ENCODE measurements at places on chromosomes 4 and X. TPM values are rescaled to one million over a fixed set of nuclear protein-coding genes. Genes with fewer than 3 reads are reported as not detected.

Gene CSAG2
- total RNA-seq, result not detected

- H3K27ac ChIP-seq, result no peak overlapping the region
- no peaks in the 10 kb centered on the region for H3K27me3 ChIP-seq
- no peak overlapping the region for H3K4me3 ChIP-seq
Measured at GRCh38 chr4:145034727-145035211, 63.2 kb downstream of the ANAPC10 start.

Gene SLC10A4
- not detected for total RNA-seq

- no peak for DNase-seq
- no peaks in the 10 kb centered on the region for H3K4me1 ChIP-seq
- H3K36me3 ChIP-seq, result no peaks in the 10 kb centered on the region
- H3K4me3 ChIP-seq, result no peak overlapping the region
- no peaks in the 10 kb centered on the region for H3K27me3 ChIP-seq
- H3K27ac ChIP-seq, result no peak overlapping the region
Measured at GRCh38 chr4:19829101-19829500, 422.6 kb upstream of the SLIT2 start.

GRCh38 chr4:82543131-82543530, 18.7 kb downstream of the TMEM150C start:
- no peaks in the 10 kb centered on the region for H3K27me3 ChIP-seq
- no peak overlapping the region for H3K4me3 ChIP-seq
- DNase-seq, result no peak

DNA sequence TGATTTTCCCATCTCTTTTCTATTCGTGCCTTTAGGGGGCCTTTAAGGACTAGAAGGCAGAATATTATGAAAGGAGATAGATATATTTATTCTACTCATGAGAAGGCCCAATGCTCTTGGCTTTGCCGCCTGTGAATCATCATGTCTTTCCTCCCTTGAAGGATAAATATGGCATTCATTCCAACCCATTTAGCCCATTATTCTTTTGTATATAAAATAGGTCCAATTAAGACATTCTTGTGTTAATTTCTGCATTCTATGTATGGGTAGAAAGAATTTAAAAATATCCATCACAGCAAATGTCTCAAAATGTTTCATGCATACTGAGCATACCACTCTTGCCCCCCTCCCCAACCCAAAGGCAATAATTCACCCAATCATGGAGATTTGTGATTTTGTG, 115.1 kb downstream of the AFF2 start:
- H3K36me3 ChIP-seq, result no peaks in the 10 kb centered on the region
- H3K4me3 ChIP-seq, result no peak overlapping the region
- no peaks in the 10 kb centered on the region for H3K4me1 ChIP-seq
- DNase-seq, result no peak
- no peak overlapping the region for H3K27ac ChIP-seq

Gene TXK
- 1.3 TPM for total RNA-seq

Gene FHL1
- 745 TPM for total RNA-seq

DNA sequence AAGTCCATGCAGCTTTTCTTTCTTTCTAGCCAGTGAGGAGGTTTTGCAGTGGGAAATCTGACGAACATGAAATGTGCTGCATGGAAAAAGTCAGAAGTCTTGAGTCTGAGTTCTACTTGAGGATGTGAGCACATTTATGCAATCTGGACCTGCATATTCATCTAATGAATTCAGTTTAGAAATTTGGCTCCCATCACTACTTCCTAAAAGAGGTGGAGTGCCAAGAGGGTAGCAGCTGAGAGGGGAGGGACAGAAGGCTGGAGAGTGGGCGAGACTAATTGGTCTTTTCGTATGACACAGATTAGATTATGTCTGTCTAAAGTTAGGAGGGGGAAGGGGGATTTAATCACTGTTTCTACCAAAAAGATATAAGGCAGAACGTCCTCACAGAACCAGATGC, 535.9 kb downstream of the IQCM start:
- DNase-seq, result no peak
- no peaks in the 10 kb centered on the region for H3K27me3 ChIP-seq
- H3K4me1 ChIP-seq, result no peaks in the 10 kb centered on the region

GRCh38 chrX:39818750-39819149, 279.0 kb downstream of the BCOR start:
- no peak for DNase-seq
- no peaks in the 10 kb centered on the region for H3K36me3 ChIP-seq
- H3K27me3 ChIP-seq, result no peaks in the 10 kb centered on the region

Gene CENPVL1
- total RNA-seq, result not detected

DNA sequence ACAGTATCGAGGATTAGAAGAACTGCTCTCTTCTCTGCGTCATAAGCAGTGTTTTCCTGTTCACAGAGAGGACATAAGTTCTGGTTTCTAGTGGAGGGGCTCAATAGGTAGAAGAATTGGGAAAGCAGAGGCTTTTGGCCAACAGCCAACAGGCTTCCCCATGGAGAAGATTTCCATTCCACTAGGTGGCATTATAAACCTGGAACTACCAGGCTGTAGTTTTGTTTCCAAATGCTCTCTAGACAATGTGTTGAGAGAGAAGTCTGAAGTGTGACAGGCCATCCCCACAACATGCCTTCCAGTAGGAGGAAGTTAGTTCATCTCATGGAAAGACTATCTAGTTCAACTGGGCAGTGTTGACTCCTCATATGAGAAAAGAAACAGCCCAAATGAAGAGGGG, 63.8 kb upstream of the ANXA10 start:
- DNase-seq, result no peak
- H3K27ac ChIP-seq, result no peak overlapping the region
- H3K27me3 ChIP-seq, result no peaks in the 10 kb centered on the region
- H3K36me3 ChIP-seq, result no peaks in the 10 kb centered on the region

DNA sequence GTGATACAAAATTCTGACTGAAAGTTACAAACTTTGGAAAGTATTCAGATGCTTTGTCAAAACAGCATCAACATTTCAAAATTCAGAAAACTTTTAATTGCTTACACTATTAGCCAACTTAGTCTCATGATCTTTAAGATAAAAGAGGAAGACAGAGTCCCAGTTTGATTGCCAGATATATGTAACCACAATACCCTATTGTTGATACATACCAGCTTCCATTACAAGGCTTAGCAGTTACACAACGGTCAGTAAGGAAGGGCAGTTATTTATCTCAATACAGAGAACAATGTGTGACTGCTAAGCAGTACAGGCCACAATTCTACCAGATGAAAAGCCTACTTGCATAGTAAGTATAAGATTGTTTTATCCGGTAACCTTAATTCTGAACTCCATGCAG, 138.4 kb downstream of the SPANXN3 start:
- H3K36me3 ChIP-seq, result no peaks in the 10 kb centered on the region
- H3K4me1 ChIP-seq, result no peaks in the 10 kb centered on the region
- H3K4me3 ChIP-seq, result no peak overlapping the region
- H3K27ac ChIP-seq, result no peak overlapping the region

Gene P2RY8
- 0.59 TPM for total RNA-seq

DNA sequence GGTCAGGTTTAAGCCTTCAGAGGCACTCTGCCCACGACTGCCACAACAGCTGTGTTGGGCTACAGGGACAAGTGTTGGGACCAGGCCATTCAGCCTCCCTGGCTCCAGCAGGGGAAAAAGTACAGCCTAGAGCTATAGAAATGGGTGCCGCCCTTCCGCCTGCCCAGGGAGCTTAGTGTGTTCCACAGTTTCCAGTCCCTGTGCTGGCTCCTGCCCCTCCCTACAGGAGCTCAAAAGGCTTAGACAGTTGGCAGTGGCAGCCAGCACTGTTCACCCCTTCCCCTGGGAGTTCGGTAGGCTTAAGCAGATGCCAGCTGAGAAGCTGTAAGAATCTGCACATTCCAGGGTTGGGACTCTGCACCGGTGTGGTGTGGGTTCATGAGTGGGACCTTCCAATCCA, 408.2 kb upstream of the INTU start:
- no peaks in the 10 kb centered on the region for H3K36me3 ChIP-seq
- H3K27ac ChIP-seq, result no peak overlapping the region
- no peaks in the 10 kb centered on the region for H3K27me3 ChIP-seq
- DNase-seq, result no peak
- no peak overlapping the region for H3K4me3 ChIP-seq

- H3K4me3 ChIP-seq, result no peak overlapping the region
- DNase-seq, result no peak
- H3K27me3 ChIP-seq, result no peaks in the 10 kb centered on the region
Measured at GRCh38 chrX:21978346-21978745, 37.8 kb downstream of the SMS start.

DNA sequence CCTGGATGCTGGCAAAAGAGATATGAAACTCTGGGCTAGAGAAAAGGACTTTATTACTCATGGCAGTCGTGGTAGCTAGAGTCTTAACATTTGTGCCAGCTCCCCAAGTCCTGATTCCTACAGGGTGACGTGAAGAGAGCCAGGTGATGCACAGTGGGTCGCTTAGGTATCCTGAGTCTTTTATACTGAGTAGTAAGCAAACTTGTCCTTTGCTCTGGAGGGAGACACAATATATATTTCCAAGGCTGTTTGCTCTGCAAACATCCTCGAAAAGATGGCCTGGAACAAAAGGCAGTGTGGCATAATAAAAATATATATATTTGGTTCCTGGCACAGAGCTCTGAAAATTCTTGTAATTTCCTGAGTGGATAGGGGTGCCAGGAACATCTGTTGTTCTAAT, 23.0 kb downstream of the ZNF81 start:
- H3K27me3 ChIP-seq, result no peaks in the 10 kb centered on the region
- no peaks in the 10 kb centered on the region for H3K4me1 ChIP-seq
- no peak overlapping the region for H3K27ac ChIP-seq
- no peak overlapping the region for H3K4me3 ChIP-seq
- H3K36me3 ChIP-seq, result no peaks in the 10 kb centered on the region

Gene RUFY3
- 137 TPM for total RNA-seq

- H3K4me1 ChIP-seq, result no peaks in the 10 kb centered on the region
- no peaks in the 10 kb centered on the region for H3K36me3 ChIP-seq
- H3K27me3 ChIP-seq, result no peaks in the 10 kb centered on the region
- DNase-seq, result no peak
Measured at GRCh38 chrX:123830309-123830708, 29.5 kb upstream of the XIAP start.

GRCh38 chr4:83548151-83548905, 12.4 kb downstream of the GPAT3 start:
- no peak overlapping the region for H3K27ac ChIP-seq
- H3K27me3 ChIP-seq, result no peaks in the 10 kb centered on the region
- H3K4me3 ChIP-seq, result no peak overlapping the region
- H3K4me1 ChIP-seq, result no peaks in the 10 kb centered on the region

Gene C1QTNF7
- total RNA-seq, result 6.1 TPM

DNA sequence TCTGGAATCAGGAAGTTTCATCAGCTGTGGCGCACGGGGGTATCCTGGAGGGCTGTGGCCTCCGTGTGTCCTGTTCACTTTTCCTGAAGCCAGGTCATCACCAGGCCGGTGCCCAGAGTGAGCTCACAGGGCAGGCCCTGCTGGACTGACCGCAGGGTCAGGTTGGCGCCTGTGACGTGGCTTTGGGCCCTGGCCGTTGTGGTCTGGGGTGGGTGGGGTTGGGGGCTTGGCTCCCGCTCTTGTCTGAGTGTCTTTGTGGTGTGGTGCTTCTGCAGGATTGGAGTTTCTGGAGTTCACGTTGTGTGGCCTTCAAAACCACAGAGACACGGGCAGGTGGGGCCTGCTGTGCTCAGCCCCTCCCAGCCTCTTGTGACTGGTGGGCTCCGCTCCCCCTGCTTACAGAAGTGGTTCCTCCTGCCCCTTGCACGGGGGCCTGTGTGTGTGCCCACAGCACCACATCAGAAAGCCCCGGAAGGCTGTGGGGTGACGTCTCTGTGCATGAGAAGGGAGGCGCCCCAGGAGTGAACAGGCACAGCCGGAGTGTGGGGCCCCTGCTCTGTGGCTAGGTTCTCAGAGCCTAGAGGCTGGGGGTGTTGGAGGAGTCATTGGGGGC, 9.5 kb downstream of the RGS12 start:
- no peaks in the 10 kb centered on the region for H3K36me3 ChIP-seq
- H3K27me3 ChIP-seq, result no peaks in the 10 kb centered on the region
- DNase-seq, result no peak

- no peak for DNase-seq
- no peak overlapping the region for H3K27ac ChIP-seq
- H3K36me3 ChIP-seq, result no peaks in the 10 kb centered on the region
- H3K4me1 ChIP-seq, result no peaks in the 10 kb centered on the region
- H3K27me3 ChIP-seq, result no peaks in the 10 kb centered on the region
Measured at GRCh38 chrX:8987672-8988250, 46.2 kb downstream of the FAM9B start.

- no peaks in the 10 kb centered on the region for H3K36me3 ChIP-seq
- no peaks in the 10 kb centered on the region for H3K27me3 ChIP-seq
- no peak overlapping the region for H3K4me3 ChIP-seq
- no peak for DNase-seq
- H3K27ac ChIP-seq, result no peak overlapping the region
- no peaks in the 10 kb centered on the region for H3K4me1 ChIP-seq
Measured at GRCh38 chrX:3312109-3312508, 34.3 kb downstream of the MXRA5 start.

- no peaks in the 10 kb centered on the region for H3K4me1 ChIP-seq
- DNase-seq, result no peak
Measured at GRCh38 chrX:128754130-128754529, 701.9 kb upstream of the ACTRT1 start.

DNA sequence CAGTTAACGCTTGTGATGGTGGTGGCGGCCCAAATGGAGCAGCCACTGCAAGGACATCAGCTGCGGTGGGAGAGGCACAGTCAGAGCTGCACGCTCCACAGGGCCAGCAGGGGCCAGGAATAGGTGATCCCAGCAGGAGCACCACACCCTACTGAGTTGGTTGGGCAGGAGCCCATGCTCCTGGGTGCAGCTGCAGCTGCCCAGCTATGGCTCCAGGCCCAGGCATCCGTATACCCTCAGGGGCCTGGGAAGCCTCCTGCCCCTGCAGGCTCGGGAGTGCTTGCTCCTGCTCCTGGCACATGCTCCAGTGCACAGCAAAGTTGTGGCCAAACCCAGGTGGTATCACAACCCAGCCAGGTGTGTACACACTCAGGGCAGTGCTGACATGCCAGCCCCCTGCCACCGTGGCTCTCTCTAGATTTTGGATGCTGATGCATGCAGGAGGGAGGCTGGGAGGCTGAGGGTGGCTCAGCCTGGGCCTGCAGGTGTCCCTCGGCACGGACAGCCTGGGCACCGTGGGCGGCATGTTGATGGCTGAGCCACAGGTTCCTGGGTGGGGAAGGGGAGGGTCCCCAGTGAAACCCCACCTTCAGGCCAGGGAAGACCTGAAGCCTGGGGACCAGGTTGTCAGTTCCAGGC, 150.2 kb downstream of the CXXC4 start:
- no peaks in the 10 kb centered on the region for H3K36me3 ChIP-seq
- H3K27me3 ChIP-seq, result no peaks in the 10 kb centered on the region
- DNase-seq, result no peak
- H3K4me3 ChIP-seq, result no peak overlapping the region
- H3K27ac ChIP-seq, result no peak overlapping the region
